NCI-H345 (cell line): ENCODE measurements at places on chromosomes 6 and 20.

- DNase-seq, result no peak
Measured at GRCh38 chr6:11999246-11999645, 12.9 kb upstream of the HIVEP1 start.

DNA sequence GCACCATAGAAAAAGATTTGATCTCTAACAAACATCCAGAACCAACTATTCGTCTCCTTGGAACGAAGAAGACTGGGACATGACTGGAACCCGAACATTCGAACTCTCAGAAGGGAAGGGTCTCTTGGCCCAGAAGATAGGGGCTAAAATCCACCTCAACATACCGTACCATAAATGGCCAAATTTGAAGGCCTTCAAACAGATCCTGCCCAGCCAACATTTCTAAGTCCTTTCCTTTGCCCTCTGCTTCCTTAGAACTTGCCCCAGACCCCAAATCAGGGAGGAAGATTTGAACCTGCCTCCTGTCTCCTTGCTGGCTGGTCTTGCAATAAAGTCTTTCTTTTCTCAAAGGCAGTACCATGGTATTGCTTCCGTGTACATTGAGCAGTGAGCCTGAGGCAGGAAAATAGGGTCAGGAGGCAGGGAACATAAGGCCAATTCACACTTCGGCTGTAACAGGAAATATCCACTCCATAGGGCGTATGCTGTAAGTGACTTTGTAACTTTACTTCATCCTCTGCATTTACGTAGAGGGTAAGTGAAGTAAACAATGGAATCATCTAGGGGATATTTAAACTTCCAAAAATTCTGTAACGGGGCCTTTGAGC lies 1.8 kb upstream of the PXDC1 start:
- no peak for DNase-seq

DNA sequence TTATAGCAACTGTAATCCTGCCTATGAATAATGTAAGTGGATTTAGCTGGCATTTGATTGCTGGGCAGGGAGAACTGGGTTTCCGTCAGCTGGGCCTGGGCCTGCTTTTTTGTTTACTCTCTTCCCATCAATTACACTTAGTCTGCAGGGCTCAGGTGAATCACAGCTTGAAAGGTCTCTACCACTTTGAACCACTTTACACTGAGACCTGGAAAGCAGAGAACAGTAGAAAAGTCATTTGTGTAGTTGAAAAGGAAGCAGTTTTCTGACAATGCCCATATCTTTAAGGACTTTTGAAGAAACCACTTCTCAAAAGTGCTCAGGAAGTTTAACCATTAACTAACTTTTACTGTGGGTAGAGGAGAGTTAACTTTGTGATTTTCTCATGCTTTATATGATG lies 315.4 kb upstream of the SASH1 start:
- DNase-seq, result peak; percentile 4

GRCh38 chr20:44183282-44183681 lies 3.7 kb downstream of the JPH2 start:
- DNase-seq, result no peak

DNA sequence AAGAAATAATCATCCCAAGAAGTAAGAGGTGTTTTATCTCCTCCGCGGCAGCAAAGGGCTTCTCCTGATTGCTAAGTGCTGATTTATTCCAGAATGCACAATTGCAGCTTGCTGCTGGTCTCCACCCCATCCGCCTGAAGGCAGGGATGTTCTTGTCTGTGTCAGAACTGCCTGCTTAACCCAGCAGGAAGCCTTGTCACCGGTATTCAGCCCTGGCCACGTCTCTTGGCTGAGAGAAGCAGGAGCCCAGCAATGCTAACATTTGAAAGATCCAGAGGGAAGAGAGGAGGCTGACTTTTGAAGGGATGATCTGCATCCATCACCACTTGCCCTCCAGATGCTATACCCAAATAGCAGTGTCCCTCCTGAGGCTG lies 4.2 kb downstream of the SCML4 start:
- peak; percentile 81 for DNase-seq

GRCh38 chr6:165726965-165727381 lies 63.9 kb upstream of the PDE10A start:
- DNase-seq, result no peak

DNA sequence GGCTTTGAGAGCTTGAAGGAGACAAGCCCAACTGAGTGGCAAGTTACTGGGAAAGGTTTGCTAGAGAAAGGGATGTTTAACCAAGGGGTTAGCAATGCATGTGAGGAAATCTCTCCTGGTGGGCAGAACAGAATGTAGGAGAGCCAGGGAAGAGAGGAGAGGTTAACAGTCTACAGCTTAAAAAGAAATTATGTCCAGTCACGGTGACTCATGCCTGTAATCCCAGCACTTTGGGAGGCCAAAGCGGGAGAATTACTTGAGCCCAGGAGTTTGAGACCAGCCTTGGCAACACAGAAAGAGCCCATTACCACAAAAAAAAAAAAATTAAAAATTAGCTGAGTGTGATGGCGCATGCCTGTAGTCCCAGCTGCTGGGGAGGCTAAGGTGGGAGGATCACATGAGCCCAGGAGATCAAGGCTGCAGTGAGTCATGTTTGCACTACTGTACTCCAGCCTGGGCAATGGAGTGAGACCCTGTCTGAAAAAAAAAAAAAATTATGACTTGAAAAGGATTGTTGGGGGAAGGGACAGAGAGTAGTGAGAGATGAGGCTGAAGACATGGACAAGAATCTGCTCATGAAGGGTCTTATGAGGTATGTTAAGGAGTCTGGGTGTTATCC lies 264.9 kb downstream of the TBC1D7 start:
- DNase-seq, result no peak
